ENCODE measurements at places on chromosomes 2 and 18.

DNA sequence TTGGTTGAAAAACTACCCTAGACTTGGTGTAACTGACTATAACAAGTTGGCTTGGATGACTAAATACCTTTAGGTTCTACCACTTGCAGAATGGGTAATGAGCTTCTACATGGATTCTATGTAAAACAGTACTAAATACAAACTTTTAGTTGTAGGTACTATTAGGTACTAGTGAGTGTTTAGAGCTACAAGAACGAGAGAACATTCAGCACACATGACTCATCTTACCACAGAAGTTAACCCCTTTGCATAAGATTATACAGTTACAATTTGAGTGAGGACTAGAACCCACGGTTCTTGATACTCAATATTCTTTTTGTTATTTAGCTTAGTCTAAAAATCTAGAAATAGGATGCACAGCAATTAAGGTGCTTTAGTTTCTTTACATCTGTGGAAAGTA is 101.7 kb upstream of the TFCP2L1 start:
- DNase-seq: no peak

- DNase-seq: no peak
Observed at GRCh38 chr18:77321823-77322805, 72.5 kb downstream of the GALR1 start.

DNA sequence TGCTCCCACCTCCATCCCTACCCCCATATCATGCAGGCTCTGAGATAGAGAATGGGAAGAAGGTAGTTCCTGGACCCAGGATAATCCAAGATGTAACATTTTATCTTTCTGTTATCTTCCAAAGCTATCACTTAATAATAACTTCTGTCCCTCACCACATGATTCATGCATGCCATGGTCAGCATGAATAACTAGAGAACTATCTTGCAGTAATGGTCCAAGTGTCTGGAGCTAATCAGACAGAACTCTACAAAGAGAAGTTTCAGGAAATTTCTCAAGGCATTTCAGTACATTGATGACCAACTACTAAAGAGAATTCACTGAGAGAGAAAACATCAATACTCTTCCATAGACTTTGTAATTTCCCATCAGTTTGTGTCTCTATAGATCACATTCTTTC is 1469.7 kb upstream of the PIK3C3 start:
- no peak for DNase-seq

DNA sequence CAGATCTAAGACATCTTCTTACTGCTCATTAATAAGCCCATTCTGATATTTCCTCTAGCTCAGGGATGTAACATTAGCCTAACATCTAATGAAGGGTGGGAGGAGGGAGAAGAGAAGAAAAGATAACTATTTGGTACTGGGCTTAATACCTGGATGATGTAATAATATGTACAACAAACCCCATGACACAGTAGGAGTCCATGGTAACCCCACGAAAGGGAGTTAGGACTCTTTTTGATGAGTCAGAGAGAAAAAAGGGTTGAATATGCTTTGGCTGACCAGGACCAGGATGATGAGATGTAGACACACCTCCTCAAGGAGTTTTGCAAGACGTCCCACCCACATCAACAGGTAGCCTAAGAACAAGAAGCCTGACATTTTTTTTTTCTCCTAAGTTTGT is 34.4 kb upstream of the DLX2 start:
- no peak for DNase-seq

- DNase-seq: no peak
Observed at GRCh38 chr2:201621293-201621999, 21.9 kb downstream of the TMEM237 start.
